CD4-positive, alpha-beta T cell treated with Interleukin-2 at 100 ng/mL for 4 hours (primary cell): ENCODE measurements at places on chromosomes 4 and X.

- no peak for DNase-seq
Measured at GRCh38 chr4:15336410-15337167, 91.2 kb upstream of the C1QTNF7 start.

DNA sequence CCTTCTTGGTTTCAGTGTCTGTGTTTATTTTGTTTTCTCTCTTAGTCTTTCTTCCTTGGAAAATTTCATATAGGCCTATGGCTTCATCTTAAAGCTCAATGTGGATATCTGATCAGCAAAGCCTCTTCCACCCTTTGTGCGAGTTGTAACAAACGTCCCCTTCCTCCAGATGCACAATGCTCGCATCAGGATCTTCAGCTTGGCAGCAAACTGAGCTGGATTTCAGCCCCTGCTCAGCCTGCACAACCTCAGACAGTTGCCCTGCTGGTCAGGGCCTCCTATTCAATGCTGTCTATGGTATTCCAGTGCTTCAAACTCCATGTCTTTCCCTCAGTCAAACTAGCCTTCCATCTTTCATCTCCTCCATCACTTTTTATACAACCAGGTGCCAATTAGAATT lies 309.4 kb downstream of the ARHGAP24 start:
- no peak for DNase-seq

DNA sequence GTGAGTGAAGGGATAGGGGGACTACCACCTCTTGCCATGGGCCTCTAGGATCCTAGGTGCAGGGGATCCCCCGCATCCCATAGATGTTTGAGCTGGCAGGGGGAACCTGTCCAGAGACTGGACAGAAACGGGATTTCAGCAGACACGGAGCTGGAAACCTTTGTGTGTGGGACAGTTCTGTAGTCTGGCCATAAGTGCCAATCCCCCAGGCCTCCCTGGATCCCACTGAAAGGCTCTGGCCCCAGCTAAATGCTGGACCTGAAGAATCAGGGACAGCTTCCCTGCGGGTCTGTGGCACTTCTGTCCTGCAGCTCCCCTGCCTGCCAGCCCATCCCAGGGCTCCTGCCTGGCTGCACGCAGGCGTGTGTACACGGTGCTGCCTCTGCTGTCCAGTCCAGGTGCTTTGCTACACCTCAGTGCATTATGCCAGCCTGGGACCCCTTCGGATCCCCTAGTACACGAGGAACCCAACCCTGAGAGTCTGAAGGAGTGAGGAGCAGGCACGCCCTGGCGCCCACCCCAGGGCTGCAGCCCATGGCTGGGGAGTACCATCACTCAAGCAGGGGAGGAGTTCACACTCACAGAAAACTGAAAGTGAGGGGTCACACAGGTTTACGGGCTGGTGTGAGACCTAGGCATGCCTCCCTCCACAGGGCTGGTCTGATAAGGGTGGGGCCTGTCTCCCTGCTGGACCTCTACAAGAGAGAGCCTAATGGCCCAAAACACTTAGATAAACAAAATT lies 703.0 kb downstream of the ARAP2 start:
- DNase-seq = no peak

- DNase-seq = no peak
Measured at GRCh38 chr4:114103908-114104307, 124.5 kb upstream of the ARSJ start.

DNA sequence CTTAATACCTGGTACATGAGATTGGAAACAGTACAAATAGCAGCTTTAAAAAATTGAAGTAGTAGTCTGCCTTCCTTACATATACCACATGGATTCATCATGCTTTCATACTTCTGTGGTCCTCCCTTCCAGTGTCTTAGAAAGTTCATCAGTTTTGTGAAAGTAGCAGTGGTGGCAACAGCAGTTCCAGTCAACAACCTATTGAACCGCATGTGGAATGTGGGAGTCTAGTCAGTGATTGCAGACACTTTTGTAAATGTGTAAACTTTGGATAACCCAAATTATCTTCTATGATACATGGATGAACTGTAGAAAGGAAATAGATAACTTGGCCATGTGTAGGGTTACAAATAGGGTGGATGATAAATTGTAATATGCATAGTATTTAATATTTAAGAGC lies 34.1 kb downstream of the FNIP2 start:
- no peak for DNase-seq

DNA sequence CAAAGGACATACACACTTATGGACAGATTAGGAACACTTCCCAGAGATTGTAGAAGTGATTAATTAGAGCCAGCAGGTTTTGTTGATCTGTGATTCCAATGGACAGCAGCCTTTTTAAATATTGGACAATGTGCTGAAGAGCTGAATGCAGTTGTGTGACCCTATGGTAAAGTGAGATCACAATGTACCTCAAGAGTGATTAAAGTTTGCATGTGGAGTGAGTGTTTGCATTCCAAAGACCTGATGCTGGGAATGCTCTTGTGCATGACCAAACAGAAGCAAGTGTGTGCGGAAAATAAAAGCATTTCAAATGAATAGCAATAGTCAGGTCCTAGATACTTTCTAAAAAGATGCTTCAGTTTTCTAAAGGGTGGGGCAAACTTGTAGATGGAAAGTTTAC lies 154.1 kb downstream of the BANK1 start:
- no peak for DNase-seq

- DNase-seq = no peak
Measured at GRCh38 chrX:115553171-115553570, 7.8 kb upstream of the PLS3 start.
